Fibroblast of mammary gland (primary cell): ENCODE measurements at places on chromosomes 13 and 19.
A peak's percentile ranks its signal among the peaks of the same experiment; 100 is the strongest.

DNA sequence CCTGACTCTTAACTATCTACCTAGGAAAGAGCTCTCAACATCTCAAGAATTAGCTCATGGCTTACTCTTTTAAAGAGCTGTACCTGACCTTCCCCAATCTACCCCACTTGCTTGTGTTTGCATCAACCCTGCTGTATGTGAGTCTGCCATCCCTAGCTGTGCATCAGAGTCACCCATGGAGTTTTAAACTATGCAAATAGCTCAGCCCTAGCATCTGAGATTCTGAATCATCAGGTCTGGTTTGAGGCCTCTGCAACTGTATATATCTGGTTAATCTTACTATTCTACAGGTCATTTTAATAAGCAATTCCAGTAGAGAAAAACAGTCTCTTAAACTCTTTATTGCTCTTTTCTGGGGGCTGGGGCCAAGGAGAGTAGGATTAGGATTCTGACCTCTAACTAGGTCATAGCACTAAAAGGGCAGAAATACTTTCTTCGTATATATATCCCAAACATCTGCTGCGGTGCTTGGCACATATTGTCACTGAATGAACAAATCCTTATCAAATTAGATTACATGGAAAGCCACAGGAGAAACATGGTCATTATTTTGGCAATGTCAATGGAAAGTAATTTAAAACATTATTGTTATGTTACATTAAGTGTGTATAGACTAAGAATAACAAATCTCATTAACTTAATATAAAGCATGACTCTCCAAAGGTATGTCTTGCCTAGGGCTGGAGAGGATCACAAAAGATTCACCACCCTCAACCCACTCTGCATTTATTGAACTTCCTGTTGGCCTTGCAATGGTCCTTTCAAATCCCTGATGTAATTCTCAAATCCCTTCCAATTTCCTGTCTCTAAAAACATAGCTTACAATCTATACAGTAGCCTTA lies 232.2 kb downstream of the DACH1 start:
- no peak for DNase-seq

DNA sequence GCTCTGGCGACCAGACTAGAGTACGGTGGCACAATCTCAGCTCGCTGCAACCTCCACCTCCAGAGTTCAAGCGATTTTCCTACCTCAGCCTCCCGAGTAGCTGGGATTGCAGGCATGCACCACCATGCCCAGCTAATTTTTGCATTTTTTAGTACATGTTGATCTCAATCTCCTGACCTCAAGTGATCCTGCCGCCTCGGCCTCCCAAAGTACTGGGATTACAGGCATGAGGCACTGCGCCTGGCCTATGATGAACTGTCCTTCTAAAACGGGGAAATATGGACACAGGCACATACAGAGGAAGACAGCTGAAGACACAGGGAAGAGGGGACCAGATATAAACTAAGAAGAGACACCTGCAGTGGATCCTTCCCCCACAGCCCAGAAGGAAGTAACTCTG lies 12.7 kb downstream of the CLEC4M start:
- no peak for DNase-seq

DNA sequence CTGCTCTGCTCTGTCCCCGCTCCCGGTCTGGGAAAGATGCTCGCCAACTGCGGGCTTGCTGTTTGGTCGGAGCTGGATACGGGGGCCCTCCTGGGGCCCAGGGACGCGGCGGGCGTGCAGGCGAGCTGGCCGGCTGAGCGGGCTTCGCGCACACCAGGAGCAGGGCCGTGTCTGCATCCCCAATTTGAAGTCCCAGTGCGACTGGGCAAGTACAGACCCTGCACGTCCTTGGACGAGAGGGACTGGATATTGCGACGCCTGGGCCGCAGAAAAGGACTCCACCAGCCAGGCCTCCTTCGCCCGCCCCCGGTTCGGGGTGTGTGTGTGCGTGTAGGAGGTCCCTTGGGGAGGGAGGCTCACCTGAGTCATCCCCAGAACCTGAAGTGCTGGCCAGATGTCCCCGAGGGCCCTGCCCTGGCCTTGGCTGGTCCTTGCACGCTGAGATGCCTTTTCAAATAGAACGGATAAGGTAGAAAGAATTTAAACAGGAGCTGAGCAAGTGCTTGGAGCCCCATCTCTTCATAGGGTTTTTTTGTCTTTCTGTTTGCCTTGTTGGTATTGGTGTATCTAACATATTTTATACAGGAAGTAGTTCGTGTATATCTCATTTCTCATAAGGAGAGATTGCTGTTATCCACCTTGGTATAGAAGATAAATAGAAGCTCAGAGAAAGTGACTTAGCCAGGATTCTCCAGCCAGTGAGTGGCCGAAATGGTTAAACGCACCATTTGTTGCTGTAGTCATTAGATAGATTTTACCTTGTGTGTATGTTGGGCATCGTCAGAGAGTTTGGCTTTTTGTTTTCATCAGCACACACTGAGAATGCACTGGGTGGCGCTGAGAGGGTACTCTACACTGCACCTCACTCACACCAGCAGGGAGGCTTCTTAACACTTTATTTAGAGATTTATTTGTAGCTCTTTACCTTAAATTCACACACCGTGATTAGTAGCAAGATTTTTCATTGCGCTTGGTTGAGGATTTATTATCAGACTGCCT lies 1.1 kb downstream of the NAXD start:
- DNase-seq: peak; percentile 86

DNA sequence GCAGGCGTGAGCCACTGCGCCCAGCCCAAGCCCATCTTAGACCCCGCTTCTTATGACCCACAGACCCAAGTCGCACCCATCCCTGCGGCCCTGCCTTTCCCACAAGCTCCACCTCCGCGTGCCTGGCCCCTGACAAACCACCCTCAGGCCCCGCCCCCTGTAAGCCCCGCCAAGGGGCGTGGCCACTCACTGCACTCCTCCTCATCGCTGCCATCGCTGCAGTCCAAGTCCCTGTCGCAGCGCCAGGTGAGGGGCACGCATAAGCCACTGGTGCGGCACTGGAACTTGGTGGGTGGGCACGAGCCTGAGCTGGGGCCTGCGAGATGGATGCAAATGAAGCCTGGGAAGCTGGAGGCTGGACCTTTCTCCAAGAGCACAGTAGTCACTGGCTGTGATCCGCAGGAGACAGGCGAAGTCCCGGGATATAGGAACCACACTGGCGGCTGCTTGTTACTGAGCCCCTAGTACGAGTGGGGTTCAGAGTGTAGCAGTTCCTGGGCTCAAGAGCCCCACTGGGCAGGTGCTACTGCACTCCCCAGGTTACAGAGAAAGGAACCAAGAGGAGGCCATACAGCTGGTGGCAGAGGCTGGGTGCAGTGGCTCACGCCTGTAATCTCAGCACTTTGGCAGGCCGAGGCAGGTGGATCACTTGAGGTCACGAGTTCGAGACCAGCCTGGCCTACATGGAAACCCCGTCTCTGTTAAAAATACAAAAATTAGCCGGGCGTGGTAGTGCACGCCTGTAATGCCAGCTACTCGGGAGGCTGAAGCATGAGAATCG lies 3.1 kb downstream of the CD320 start:
- no peak for DNase-seq

DNA sequence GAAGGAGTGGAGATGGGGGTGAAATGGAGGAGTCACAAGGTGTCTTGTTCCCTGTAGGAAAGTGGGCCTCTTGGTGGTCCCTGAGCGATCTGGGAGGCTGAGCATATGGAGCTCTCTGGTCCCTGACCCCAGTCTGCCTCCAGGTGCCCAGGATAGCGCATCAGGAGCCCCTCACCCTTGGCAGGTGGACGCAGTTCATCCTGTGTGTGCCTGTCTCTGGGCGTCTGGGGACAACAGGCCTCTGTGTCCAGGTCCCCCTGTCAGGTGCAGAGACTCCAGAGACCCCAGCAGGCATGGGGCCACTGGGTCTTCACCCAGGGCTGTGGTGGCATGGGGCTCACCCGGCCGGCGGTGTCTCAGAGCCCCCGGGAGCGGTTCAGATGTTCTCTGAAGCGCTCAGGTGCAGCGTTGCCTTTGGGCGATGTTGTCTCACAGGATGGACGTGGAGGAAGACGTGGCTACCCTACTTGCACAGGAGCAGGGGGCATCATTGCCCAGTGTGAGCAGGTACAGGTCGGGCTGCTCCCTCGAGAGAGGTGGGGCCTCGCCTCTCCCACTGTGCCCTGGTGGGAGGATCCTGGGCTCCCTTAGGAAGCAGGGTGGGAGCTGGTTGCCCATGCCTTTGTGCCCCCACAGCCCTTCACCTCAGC lies 58.1 kb upstream of the TPM4 start:
- no peak for DNase-seq

- no peak for DNase-seq
Measured at GRCh38 chr13:73715114-73715910, 418.9 kb downstream of the KLF12 start.

- DNase-seq: no peak
Measured at GRCh38 chr13:99919132-99919531, 52.4 kb downstream of the ZIC5 start.

DNA sequence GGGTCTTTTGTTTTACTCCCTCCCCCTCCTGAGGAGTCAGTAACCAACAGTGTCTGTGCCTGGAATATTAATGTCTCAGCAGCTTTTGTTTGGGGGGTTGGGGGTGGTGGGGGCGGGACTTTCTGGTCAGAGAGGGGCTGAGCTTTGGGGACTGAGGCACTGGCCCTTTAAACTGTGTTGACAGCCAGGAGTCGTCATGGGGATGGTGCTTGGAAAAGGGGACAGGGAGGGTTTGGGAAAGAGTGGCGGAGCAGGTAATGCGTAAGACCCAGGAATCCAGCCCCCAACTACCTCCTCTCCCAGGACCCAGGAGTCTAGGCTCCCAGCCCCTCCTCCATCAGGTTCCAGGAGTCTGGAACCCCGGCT lies 5.2 kb downstream of the CADM4 start:
- no peak for DNase-seq

DNA sequence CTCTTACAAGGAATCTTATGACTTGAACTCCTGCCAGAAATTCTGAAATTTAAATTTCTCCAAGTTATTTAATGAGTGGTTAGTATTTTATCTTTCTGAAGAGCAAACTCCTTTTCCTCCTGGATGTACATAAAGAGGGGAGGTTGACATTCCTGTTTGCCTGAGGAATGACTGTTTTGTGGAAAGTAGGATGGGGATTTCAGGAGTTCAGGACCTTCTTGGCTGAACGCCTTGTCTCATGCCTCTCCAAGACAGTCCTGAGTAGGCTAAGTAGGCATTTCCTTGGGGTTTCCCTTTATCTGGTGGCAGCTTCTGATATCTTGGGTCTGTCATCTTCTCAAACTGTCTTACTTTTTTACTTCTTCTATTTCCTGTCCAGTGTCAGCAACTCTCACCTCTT lies 356.6 kb downstream of the TDRD3 start:
- DNase-seq: no peak

GRCh38 chr13:113349050-113349449 lies 14.9 kb downstream of the GRTP1 start:
- no peak for DNase-seq

- DNase-seq: peak; percentile 19
Measured at GRCh38 chr13:27797228-27797624, 4.9 kb downstream of the GSX1 start.

GRCh38 chr13:72194523-72194922 lies 327.5 kb upstream of the DACH1 start:
- peak; percentile 1 for DNase-seq

- DNase-seq: peak; percentile 57
Measured at GRCh38 chr13:30431269-30431940, 9.1 kb downstream of the UBE2L5 start.

DNA sequence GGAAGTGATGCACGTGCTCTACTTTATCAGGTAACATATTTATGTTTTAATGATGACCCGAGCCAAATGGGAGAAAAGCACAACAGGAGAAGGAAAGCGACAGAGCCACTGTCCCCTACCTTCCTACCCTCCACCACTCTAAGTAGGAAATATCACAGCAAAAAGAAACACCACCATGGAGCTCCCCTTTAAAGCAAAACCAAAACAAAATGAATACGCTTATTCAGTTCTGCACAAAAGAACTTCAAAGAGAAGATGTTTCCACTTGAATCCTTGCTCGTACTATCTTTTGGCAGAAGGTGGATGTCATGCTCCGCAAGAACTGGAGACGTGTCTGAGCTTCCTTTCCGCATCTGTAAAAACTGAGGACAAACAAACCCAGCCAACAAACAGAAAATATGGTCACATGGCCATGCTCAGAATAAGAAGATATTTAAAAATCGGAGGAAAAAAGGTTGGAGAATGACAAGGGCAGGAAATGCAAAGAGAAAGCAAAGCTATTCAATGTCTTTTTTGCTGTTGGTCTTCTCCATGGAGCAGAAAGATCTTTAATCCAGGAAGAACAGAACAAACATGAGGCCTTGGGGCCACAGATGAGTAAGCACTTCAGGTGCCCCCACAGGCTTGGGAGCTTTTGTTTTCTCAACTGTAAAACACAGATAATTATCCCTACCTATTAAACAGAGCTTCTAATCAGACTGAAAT lies 19.5 kb downstream of the N4BP2L1 start:
- DNase-seq: no peak

DNA sequence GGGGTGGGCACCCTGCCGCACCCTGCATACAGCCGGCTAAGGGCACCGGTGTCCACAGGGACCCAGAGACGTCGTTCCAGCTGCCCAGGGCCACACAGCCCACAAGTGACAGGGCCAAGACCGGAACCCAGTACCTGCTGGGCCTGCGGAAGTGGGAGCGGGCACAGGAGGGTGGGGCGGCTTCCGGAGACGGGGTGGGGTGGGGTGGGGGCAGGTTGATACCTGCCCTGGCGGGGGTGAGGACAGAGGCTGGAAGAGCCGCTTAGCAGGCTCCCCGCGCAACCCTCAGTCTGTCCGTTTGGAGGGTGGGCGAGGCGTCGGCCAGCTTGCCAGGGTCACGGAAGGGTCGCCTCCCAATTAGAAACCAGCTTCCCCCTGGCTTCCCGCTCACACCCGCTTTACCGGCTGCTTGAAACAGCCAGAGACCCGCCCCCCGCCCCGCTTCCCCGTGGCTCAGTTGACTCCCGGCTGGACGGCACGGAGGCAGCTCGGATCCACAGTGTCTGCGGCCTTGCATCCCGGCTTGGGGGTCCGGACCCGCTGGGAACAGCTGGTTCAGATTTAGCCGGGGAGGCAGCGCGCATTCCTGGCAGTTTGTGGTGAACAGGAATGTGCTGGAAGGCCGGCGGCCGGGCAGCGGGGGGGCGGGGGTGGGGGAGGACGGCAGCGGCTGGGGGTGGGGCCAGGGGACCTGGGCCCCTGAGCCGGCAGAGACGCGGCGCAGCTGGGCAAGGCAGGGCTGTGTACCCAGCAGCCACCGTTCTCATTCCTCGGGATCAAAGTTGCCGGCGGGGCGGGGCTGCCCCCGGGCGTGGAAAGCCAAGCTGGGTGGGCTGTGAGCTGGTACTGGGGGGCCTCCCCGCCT lies 1.9 kb downstream of the CNN2 start:
- peak; percentile 95 for DNase-seq

- peak; percentile 80 for DNase-seq
Measured at GRCh38 chr13:30681843-30682242, 53.5 kb upstream of the ALOX5AP start.

GRCh38 chr13:113952151-113952982 lies 21.5 kb downstream of the C13orf46 start:
- no peak for DNase-seq

- DNase-seq: no peak
Measured at GRCh38 chr19:30916238-30916637, 433.0 kb downstream of the TSHZ3 start.

DNA sequence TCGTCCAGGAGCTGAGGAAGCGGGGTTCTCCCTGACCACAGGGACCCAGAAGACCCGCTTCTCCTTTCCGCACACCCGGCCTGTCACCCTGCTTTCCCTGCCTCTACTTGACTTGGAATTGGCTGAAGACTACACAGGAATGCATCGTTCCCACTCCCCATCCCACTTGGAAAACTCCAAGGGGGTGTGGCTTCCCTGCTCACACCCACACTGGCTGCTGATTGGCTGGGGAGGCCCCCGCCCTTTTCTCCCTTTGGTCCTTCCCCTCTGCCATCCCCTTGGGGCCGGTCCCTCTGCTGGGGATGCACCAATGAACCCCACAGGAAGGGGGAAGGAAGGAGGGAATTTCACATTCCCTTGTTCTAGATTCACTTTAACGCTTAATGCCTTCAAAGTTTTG lies 18.9 kb downstream of the VASP start:
- peak; percentile 66 for DNase-seq
